ENCODE measurements at places on chromosomes 4 and X.

GRCh38 chrX:39841604-39842003 is 256.2 kb downstream of the BCOR start:
- DNase-seq: no peak

- no peak for DNase-seq
Observed at GRCh38 chr4:4456816-4457578, 70.1 kb downstream of the NSG1 start.

GRCh38 chr4:101593666-101594065 is 196.9 kb upstream of the BANK1 start:
- DNase-seq: no peak

DNA sequence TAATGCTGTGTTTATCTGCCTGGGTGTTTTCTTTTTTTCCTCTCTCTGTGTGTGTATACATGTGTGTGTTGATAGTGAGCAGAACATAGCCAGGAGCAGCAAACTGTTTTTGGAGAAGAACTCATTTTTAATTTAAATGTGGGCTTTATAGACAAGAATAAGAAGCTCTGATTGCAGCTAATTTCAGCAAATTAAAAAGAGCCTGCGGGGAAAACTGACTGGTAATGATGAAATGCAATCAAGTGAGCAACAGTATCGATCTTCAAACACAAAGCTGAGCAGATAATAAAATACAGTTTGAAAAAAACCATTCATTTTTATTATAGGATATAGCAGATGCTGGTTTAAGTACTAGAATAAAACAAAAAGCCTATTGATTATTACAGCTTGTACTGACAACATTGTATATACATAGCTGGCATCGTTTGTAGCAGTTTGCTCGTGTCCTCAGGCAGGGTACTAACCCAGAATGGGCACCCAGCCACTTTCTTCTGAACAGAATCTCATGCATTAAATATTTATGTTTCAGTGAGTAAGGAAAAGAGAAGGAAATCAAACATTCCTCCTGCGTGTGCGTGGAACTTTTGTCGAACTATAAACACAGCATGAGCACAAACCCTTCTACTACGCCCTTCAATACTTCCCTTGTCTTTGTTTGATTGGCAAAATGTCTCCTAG is 73.5 kb upstream of the ZFP42 start:
- DNase-seq: no peak

GRCh38 chr4:45033676-45034419 is 307.5 kb upstream of the GNPDA2 start:
- DNase-seq: no peak

GRCh38 chr4:156581282-156582063 is 390.1 kb downstream of the PDGFC start:
- DNase-seq: no peak

GRCh38 chrX:11665168-11666111 is at the start of gene ARHGAP6:
Gene ARHGAP6 (minus strand): TSS chrX:11665920. CDS start chrX:11664828, 1,092 bp downstream.
- DNase-seq: no peak

DNA sequence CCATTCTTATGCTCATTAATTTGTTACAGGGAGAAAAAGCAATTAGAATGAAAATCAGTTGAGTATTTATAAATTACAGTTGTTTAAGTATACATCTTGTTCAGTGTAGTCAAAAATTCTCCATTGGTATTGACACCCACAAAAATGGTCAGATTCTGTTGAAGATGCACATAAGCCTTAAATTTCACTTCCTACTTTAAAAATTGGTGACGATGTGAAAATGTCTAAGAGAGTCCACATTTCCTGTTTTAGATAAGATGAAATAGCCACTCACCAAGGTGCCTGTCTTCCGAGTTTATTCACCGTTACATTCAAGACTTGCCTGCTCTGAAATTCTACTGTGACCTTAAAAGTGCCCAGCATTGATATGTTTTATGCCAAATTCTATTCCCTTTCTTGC is 93.6 kb downstream of the GPR143 start:
- no peak for DNase-seq

GRCh38 chr4:100742045-100742444 is 224.2 kb upstream of the EMCN start:
- no peak for DNase-seq

GRCh38 chr4:20658456-20658855 is 41.8 kb upstream of the PACRGL start:
- DNase-seq: no peak

GRCh38 chr4:3720466-3720865 is 45.7 kb upstream of the ADRA2C start:
- no peak for DNase-seq

- no peak for DNase-seq
Observed at GRCh38 chr4:53309321-53310040, 56.4 kb downstream of the SCFD2 start.

- DNase-seq: no peak
Observed at GRCh38 chr4:144185086-144185485, 44.6 kb upstream of the GYPA start.

DNA sequence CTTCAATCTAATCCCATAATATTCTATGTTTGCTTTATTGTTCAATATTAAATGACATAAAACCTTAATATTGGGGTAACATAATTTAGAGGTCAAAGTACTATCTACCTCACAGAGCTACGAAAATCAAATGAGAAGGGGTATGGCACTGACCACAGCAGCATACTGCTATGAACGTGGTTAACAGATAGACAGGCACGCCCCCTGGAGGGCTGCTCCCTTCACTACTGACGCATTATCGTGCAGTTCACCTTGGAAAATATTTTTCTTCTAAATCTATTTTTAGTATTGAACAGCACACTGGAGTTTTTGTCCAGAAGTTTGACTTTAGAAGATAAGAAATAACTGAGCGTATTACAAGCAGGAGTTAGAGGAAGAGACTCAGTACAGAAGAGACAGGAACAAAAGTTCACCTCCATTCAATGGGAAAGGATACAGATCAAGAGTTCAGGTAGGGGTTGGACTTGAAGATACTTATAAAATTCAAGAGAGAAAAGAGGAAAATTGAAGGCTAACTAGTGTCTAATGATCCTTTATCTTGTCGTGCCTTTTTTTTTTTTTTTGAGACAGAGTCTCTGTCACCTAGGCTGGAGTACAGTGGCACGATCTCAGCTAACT is 22.7 kb downstream of the MAP9 start:
- DNase-seq: peak; percentile 15

DNA sequence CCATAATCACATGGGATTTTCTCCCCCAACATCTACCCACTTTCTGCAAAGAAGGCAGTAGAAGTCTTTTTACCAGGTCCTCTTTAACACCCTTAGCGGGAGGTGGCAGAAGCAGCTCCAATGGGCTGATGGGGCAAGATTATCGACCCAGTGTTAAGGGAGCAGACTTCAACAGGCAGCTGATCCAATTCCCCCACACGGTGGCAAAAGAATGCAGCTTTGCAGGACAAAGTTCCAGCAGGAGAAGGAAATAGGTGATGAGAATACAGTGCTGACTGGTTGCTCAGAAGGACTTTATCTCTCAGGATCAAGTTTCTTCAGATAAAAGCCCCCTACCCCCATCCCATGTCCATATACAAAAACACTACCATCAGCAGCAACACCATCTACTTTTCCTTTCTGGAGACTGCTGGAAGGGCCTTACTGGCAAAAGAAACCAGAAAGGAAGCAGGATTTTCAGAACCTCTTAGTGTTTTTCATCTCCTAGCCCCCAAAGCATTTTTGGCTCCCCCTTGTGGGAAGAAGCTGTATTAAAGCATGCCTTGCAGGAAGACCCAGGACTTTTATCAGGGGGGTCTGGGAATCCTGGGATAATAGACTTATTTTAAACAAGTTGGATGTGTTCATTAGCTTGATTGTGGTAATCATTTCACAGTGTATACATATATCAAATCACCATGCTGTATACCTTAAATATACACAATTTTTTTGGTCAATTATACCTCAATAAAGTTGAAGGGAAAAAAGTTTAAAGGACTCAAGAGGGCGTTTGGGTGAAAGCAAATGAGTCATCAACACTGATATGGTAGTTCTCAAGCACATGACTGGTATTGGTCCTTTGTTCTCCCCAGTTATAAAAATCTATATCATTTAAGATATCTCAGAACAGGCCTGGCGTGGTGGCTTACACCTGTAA is 146.4 kb downstream of the GPC3 start:
- no peak for DNase-seq

DNA sequence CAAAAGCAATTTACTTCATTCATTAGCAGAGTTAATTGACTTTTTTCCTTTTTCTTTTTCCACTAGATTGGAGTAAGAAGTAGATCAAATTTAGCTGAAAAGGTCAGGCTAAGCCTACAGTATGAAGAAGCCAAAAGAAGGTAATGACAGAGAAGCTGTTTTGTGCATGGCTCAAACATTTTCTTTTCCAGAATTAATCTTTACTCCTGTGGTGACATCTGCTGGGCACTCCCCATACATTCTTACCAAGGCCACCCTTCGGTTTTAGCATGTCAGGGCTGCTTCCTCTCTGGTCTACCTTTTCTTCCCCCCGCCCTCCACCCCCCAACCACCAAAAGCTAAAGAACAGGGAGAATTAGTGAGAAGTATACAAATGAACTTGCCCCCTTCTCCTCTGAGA is 70.2 kb downstream of the CLDN22 start:
- no peak for DNase-seq

DNA sequence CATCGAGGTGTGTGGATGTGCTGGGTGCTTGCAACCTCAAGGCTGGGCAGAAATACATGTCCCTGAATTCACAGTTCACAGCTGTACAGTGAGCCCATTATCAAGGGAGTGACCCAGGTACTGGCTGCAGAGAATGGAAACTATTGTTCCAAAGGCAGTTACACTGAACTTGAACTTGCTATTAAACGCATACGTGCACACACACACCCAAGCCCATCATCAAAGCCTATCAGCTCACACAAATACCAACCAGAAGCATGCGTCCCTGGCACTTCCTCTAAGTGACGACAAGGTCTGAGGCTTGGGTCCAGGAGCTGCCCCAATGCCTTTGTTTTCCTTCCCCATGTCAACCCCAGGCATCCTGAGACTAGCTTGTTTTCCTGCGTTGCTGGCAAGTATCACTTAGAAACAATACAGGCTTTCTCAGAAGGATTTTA is 88.6 kb downstream of the IRF2 start:
- DNase-seq: no peak

GRCh38 chrX:102546828-102547493 is 30.4 kb upstream of the TMSB15A start:
- no peak for DNase-seq

DNA sequence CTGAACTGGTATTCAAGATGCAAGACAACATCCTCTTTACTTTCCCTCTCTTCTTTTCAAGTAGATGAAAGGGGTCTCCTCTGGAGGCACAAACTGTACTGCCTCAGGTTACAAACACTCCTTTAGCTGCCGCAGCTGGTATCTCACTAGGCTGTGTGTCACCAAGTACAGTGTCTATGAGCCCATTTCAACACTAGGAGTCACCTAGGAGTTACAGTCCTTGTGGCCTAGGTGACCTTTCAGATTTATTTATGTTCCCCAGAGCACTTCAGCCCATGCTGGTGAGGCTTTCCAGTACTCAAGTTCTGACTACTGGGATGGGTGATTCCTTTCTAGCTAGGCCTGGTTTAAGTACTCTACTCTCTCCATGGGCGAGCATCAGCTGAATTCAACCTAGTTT is 32.4 kb upstream of the TMLHE start:
- DNase-seq: no peak

- no peak for DNase-seq
Observed at GRCh38 chr4:75046226-75046625, 113.3 kb downstream of the PARM1 start.

- no peak for DNase-seq
Observed at GRCh38 chr4:32025851-32026459, 1305.8 kb downstream of the PCDH7 start.

- no peak for DNase-seq
Observed at GRCh38 chr4:24496597-24496996, 87.8 kb downstream of the DHX15 start.

Measured in GM12864 (cell line).